ENCODE measurements at places on chromosomes 1 and 21.

- DNase-seq = no peak
Observed at GRCh38 chr1:45999507-45999906, 132.9 kb downstream of the PIK3R3 start.

DNA sequence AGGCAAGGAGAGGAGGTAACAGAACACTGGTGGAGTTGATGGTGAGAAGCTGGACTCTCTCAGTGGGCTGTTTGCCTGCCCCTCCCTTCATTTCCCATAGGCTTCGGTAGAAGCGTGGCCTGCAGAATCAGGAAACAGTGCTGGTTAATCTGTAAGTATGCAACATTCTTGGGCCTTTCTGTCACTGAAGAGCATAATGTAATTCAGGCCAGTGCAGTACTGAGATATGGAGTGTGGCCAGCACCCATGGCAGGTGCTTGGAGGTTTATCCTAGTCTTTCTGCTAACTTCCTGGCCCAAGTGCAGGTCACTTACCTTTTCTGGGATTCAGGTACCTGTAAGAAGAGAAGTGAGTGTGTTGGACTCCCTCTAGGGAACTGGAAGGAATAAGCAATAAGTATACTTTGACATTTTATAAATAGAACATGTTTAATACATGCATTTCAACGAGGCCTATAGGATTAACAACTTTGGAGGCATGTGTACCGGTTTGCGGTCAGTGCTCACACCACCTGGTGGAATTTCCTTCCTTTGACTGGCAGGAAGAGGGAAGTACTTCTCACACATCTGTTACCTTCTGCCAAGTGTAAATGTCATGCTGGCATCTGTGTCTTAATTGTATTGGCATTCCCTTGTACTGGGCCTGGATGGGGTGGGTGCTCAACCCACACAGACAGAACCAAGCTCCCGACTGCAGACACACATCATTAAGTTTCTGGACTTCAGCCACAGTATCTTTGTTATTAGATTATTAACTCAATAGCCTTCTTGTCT is 105.5 kb downstream of the KIF26B start:
- no peak for DNase-seq

GRCh38 chr1:5478961-5479360 is 513.3 kb downstream of the NPHP4 start:
- no peak for DNase-seq

DNA sequence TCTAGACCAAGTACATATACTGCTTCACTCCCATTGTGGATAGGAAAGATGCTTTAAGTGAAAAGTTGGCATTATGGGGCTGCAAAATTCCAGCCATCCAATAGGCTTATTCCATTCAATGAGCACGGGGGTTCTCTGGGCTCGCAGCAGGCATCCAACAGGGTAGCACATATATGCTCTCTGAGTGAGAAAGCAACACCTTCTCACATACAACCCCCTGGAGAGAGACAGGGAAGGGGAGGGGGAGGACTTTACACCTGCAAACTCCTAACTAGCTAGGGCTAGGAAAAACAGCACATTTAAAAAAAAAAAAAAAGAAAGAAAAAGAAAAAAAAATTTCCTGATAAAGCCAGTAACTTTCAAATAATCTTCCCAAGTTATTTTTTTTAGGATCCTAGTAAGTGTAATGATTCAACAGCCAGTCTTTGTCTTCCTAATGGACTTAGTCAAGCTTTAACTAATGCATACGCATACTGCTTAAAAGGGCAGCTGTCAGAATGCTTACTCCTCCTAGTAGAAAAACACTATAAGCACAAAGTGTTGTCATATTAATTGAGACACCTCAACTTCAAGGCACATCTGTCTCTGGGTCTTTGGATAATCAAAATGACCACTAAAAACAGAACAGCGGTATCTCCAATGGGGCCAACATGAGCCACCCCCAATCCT is 18.7 kb downstream of the PSMB2 start:
- DNase-seq = no peak

DNA sequence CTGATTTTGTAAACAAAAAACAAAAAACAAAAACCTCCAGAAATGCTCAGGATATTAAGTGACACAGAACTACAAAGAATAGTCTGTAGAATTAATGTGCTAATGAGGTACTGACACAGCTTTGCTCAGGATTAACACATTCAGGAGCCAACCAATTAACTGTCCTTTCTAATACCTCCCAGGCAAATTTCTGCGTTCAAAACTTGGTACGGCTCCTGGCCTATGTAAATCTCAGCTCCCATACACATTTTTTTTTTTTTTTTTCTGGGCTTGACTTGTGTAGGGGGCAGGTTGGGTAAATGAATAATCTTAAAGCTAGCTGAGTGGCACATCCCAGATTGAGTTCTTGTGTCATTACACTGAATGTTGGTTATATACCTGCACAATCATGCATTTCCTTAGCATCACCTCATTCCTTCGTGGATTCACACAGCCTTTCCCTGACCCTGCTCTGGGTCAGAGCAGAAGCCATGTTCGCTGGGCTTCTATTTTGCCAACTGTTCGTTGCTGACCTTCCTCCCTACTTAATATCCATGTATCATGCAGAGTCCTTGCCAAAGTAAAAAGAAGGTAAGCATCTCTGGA is 12.6 kb upstream of the IER5 start:
- DNase-seq = no peak

DNA sequence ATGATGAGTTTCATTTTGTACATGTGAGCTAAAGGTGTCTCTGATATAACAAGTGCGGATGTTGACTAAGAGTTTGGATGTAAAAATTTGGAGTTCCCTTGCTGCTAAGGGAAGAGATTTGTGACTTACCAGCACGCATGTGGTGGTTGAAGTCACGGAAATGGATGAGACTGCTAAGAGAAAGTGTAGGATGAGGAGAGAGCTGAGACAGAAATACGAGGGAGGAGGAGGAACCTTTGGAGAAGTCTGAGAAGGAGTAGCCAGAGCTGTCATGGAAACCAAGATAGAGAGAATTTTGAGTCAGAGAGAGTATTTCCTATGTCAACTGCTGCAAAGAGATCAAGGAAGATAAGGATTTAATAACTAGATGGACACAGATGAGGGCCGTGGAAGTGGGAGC is 106.5 kb upstream of the COL24A1 start:
- DNase-seq = no peak

- DNase-seq = no peak
Observed at GRCh38 chr21:42905195-42905594, 12.1 kb downstream of the NDUFV3 start.

DNA sequence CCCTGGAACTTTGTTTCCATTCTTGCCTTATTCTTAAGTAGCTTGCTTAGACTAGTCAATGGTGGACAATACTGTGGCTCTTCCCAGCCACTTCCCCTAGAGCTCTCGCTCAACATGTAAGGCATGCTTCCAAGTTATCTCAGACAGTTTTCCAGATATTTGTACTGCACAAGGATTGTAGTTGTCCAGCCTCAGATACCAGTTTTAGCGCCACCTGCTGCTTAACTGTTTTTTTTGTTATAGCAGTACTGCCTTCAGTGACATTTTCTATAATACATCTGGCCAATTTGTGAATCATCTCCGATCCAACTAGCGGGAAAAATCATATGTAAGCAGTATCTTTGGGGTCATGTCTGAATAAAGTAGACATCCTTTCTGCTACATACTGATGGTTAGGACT is 346.7 kb upstream of the ADGRL4 start:
- DNase-seq = no peak
